Fibroblast of the aortic adventitia (primary cell): ENCODE measurements at places on chromosomes 13 and 19.

GRCh38 chr13:64662887-64663593 lies 2567.1 kb downstream of the PCDH9 start:
- no peak for DNase-seq

- DNase-seq = no peak
These were observed 13.0 kb upstream of the JUND start for GRCh38 chr19:18294467-18294864.

DNA sequence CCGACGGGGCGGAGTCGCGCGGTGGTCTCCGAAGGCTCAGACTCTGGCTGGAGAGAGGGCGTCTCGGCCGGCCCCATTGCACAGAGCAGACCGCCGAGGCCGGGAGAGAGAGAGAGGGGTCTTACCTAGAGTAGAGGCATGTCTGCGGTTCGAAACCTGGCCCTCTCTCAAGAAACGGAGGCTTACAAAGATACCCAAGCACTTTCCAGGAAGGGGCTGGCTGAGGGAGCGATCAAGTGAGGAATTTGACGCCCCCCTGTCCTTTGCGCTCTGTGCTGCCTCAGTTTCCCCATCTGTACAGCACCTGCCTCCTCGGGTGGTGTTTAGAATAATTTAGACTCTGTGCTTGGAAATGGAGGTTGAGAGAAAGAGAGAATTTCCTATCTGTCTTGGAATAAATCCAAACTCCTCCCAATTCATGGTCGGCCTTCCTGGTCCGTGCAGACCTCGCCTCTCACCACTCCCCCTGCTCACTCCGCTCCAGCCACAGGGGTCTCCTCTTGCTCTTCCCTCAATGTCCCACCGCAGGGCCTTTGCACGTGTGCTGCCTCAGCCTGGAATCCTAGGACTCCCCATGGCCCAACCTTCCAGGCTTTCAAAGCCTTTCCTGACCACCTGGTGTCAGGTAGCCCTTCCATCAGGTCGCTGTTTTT lies 658 bp upstream of the ISOC2 start:
- DNase-seq = peak; percentile 47

DNA sequence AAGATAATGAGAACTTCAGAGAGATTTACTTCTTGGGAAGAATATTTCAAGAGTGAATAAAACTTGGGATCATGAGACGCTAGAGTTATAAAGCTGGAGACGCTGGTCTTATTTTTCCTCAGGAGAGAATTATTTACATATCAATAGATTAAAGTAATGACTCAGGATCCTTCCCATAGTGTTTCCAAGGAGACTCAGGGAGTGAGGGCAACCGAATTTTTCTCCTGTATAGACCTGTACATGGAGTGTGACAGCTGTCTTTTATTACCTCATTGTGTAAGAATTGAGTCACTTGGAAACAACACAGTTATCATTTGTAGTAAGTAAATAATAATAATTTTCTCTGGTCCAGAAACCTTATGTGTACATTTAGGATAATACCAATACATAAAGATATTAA lies 1905.5 kb downstream of the OLFM4 start:
- DNase-seq = no peak

DNA sequence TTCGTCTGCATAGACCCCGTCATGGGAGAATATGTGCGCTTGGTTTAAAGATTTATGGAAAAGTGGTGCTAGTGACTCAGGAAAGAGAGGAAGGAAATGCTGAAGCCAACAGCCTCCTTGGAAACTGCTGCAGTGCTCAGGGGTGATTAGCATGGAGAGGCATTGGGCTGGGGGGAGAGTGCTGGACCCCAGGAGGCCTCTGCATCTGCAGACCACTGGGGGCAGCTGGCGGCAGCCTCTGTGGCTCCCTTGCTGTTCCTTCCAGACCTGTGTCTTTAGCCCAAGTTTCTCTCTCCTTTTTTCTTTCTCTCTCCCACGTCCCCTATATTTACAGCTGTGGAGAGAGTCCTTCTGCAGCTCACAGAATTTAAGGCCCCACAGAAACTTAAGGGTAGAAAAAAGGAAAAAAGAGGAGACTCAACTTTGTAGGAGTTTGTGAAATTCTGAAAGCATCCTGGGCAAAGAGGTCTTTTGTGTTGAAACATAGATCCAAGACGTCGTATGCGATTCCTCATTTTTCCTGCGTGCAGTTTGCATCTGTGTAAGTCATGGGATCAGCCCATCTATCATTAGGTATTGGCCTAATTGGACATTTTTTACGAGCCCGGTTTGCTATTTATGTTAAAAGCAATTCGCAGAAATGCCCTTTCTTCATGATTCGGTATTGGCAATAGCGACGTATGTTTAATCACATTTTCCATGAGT lies 116.2 kb upstream of the ZNF536 start:
- no peak for DNase-seq

DNA sequence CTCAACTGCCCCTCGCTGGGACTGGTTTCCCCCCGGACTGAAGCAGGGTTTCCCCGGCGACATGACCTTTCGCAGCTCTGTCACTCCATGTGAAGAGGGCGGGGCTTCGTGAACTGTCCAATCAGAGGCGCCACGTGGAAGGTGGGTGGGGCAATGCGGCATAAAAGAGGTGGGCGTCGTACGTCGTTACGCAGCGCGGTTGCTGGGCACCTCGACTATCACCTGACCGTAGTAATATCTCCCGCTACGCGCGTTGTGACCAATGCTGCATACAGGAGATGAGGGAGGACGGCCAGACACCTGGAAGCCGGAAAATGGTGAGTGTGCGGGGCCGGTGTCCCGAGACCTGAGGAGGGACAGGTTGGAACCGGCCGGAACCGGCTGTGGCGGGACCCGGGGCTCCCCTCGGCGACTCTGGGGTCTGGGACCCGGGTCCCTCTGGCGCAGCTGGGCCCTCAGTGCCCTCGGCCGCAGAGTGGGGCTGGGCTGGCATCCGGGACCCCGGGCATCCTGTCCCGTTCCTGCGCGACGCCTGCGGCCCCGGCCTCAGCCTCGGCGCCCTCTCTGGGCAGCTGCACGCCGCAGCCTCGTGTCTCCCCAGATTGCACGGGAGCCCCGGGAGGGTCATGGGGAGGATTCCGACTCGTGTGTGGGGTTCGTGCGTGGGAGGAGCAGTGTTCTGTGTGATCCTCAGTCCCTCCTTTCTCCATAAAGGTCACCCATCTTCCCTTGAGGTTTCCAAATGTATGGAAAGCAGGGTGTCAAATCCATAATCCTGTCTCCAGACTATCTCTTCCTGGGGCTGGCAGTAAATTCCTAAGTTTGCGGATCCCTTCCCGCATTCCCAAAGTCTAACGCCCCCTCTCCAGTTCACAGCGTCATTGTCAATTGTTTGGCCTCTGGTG lies 32.2 kb downstream of the ZNF136 start:
- peak; percentile 55 for DNase-seq

DNA sequence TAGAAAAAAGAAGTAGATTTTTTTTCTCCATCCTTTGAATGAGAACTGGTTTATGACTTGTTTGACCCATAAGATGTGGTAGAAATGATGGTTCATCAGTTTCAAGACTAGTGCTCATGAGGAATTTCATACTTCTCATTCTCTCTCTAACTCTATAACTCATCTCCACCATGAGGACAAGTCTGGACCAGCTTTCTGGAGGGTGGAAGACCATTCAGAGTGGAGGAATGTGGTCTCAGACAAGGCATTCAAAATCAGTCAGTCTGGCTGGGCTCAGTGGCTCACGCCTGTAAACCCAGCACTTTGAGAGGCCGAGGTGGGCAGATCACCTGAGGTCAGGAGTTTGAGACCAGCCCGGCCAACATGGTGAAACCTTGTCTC lies 3.5 kb upstream of the EID2 start:
- DNase-seq = no peak

- DNase-seq = no peak
These were observed 323.0 kb downstream of the GPC5 start for GRCh38 chr13:91721413-91721812.

- no peak for DNase-seq
These were observed 16.6 kb downstream of the MED4 start for GRCh38 chr13:48078251-48078656.

DNA sequence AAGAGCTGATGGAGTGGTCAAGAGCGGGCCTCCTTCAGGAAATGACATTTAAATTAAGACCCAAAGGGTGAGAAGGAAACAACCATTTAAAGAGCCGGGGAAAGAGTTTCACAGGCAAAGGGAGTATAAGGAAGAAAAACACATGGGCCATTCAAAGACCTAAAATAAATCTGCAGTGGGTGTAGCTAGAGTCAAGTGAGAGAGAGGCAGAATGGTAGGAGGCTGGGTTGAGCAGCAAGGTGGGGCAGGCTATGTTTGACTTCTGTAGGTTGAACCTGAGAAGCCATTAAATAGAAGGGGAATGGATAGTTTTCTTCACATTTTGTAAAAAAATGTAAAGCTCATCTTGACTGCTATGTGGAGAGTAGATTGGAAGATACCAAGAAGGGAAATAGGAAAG lies 183.8 kb downstream of the LACC1 start:
- DNase-seq = no peak

- peak; percentile 15 for DNase-seq
These were observed 1992.9 kb upstream of the PCDH20 start for GRCh38 chr13:63408331-63409189.

- DNase-seq = no peak
These were observed 139.2 kb downstream of the RXFP2 start for GRCh38 chr13:31878495-31878894.

- DNase-seq = no peak
These were observed 28.1 kb upstream of the USP12 start for GRCh38 chr13:27199696-27200095.

DNA sequence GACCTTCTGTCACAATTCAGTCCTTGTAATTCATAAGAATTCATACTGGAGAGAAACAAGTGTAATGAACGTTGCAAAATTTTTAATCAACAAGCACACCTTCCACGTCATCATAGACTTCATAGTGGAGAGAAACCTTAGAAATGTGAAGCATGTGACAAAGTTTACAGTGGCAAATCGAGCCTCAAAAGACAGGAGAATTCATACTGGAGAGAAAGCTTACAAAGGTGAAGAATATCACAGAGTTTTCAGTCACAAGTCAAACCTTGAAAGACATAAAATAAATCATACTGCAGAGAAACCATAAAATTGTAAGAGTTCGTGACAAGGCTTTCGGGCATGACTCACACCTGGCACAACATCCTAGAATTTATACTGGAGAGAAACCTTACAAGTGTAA lies 24.6 kb downstream of the ZNF813 start:
- DNase-seq = no peak

- DNase-seq = no peak
These were observed 75.8 kb downstream of the DCLK1 start for GRCh38 chr13:36055366-36055765.

- no peak for DNase-seq
These were observed 13.0 kb upstream of the SPATA13 start for GRCh38 chr13:24147570-24147963.

GRCh38 chr13:27592865-27593264 lies 27.5 kb downstream of the LNX2 start:
- no peak for DNase-seq

DNA sequence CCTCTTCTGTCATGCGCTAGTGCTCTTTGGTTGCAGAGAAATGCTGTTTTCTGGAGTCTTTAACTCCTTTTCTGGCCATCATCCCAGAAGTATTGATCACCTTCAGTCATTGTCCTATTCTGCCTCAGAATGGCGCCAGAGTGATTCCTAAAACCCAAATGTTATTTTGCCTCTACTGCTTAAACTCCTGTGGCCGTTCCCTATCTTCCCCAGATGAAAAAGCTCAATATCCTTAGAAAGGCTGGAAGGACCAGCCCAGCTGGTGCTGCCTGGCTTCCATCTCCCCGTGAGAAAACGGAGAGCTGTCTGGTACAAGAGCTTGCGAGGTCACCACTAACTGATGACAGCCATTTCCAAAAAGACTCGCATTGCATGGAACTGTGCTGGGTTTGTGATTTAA lies 179.1 kb downstream of the RBM26 start:
- DNase-seq = no peak

DNA sequence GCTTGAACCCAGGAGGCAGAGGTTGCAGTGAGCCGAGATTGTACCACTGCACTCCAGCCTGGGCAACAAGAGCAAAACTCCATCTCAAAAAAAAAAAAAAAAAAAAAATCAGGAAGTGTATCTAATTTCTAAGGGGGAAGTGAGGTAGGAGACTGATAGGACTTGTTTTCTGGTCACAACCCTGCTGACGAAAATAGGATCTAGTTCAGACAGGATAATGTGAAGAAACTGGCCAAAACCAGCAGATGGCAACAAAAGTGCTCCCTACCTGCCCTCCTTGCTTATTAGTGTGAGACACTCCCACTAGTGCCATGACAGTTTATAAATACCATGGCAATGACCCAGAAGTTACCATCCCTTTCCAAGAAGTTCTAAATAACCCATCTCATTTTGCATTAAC lies 36.0 kb upstream of the KPNA3 start:
- DNase-seq = no peak

DNA sequence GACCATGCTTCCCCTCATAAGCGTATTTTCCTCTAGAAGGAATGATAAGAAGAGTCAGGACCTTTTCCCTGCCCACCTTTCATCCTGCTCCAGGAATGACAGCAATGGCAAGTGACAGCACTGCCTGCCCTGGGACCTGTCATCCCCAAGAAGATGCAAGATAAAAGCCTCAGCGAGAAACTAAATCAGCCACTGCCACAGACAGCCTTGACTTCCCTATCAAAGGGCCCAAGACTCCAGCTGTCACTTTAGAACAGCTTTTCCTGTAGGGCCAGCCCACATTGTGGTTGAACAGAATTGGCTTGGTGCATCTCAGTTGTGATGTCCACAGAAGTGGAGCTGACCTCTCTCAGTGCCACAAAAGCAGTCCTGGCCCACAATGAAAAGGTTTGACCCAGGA lies 1.1 kb downstream of the RAB8A start:
- DNase-seq = no peak

DNA sequence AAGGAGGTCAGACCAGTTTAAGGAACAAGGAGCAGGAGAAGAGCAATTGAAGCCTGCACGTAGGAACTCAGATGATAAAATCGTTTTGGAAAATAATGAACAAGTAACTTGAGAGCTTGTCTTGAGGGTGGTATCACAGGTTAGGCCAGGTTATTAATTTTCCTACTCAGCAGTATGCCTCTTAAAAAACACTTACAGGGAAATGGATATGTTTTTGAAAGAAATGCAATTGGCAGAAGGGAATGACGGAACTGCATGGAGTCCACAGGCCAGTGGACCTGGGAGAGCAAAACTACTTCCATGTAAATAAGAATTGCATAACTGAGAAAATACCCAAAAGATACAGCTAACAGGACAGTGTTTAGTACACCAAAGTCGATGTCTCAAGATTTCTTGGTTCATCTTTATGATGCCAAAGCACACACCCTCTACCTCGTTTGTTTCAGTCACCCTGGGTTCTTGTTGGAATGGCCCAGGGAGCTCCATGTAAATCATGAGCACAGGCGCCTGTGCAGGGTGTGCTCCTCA lies 35.2 kb downstream of the MBNL2 start:
- no peak for DNase-seq

DNA sequence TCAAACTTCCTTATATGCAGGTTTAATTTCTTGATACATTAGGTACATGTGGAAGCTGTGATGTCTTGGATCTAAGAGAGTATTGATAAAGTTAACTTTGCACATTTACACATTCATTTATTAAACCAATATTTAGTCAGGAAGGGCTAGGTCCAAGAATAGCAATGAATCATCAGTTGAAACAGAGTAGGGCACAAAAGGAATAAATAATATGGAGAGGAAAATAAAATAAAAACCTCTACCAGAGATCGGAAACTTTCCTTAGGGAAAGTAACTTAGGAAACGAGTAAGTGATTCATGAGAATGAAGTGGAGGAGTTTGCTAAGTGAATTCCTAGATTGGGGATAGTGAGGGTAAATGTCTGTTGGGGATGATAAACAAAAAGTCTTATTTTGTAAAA lies 259.4 kb upstream of the DACH1 start:
- DNase-seq = no peak

- no peak for DNase-seq
These were observed 362.1 kb downstream of the MTUS2 start for GRCh38 chr13:29182216-29182615.

- DNase-seq = no peak
These were observed 49.2 kb downstream of the POLR1D start for GRCh38 chr13:27670861-27671260.
